AG04450 (cell line): ENCODE measurements at places on chromosomes 6 and 20. TPM values are rescaled to one million over a fixed set of nuclear protein-coding genes. Genes with fewer than 3 reads are reported as not detected.

- DNase-seq = no peak
Observed at GRCh38 chr20:4318891-4319290, 303.5 kb upstream of the RNF24 start.

- DNase-seq = no peak
Observed at GRCh38 chr6:30397697-30398096, 52.7 kb downstream of the RPP21 start.

DNA sequence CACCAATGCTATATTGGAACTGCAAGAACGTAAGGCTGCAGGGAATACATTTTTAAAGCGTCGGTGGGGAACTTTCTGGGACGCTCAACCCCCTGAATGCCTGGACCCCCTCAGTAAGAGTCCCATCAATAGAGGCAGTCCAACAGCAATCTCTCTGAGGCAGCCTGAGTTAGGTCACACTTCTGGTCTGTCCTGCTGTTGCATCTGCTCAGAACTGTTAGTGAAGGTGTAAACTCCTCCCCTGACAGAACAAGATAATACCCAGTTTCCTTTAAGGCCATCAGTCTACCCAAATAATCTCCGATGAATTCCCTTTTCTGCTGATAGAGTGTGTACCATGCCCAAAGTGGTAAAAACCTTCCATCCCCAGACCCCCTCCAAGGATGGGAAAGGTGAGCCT, 1.1 kb upstream of the RNGTT start:
- no peak for DNase-seq

DNA sequence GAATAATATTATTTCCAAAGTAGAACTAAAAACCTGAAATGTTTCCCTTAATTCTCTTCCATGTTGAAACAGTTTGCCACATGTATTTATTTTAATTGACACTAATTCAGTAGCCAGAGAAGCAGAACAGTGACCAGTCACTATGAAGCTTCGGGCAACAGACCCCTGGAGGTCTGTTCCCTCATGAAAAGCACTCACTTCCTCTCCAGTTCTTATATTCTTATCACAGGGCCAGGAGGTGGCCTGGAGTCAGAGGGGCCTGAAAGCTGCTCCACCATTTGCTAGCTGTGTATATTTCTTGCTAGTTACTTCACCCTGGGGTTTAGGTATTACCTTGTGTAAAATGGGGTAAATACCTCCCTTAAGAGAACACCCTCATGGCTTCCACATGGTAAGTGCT, 49.1 kb downstream of the MAP7 start:
- DNase-seq = no peak

DNA sequence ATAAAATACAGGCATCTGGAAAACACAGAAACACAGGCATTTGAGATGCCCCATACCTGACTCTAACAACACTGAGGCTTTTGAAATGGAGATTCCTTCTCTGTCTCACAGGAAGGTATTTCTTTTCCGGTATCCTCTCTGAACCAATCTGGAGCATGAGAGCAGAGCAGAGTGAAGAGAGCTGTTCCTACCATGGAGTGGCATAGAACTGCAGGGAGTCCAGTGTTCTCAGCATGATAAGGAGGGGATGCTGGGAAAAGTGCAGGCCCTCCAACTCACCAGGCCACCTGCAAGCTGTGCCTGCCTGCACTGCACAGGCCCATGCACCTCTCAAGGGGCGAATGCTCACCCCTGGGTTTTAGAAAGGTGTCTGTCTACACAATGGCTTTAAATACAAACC, 89.2 kb downstream of the FOXA2 start:
- no peak for DNase-seq

GRCh38 chr6:7887278-7887991, 23.2 kb downstream of the TXNDC5 start:
- DNase-seq = no peak

Gene DUSP15
- not detected in 2 replicates for polyA plus RNA-seq
